Endodermal cell (in vitro differentiated cells): ENCODE measurements at places on chromosomes 5 and 9.

DNA sequence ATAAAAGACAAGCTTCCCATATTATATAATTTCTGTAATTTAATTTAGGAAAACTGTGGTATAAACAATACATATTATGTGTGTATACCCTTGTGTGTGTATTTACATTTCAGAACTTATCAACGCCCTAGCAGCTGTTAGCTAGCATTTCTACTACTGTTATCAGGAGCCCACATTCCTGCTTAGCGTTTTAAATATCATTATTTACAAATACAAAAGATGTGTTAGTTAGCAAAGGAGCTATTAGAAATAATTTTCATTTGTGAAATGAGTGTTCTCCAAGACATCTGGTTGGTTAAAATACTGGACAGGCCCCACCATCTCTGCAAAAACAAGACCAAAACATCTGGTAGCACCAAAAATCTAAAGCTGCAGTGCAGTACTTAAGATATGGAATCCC is 48.0 kb downstream of the EPB41L4A start:
- H3K27me3 ChIP-seq: peaks cover 9% of the 10 kb centered on the region
- H3K27ac ChIP-seq: no peak overlapping the region
- DNase-seq: no peak
- H3K4me1 ChIP-seq: no peaks in the 10 kb centered on the region
- no peak overlapping the region for H3K4me3 ChIP-seq

GRCh38 chr5:92659246-92659645 is 921.8 kb downstream of the NR2F1-AS1 start:
- no peak overlapping the region for H3K27ac ChIP-seq
- no peaks in the 10 kb centered on the region for H3K36me3 ChIP-seq
- H3K27me3 ChIP-seq: no peaks in the 10 kb centered on the region
- no peak overlapping the region for H3K4me3 ChIP-seq
- no peak for DNase-seq

- H3K27me3 ChIP-seq: no peaks in the 10 kb centered on the region
- H3K4me3 ChIP-seq: no peak overlapping the region
- no peaks in the 10 kb centered on the region for H3K36me3 ChIP-seq
- DNase-seq: no peak
Observed at GRCh38 chr5:57166276-57166675, 7.6 kb upstream of the GPBP1 start.

DNA sequence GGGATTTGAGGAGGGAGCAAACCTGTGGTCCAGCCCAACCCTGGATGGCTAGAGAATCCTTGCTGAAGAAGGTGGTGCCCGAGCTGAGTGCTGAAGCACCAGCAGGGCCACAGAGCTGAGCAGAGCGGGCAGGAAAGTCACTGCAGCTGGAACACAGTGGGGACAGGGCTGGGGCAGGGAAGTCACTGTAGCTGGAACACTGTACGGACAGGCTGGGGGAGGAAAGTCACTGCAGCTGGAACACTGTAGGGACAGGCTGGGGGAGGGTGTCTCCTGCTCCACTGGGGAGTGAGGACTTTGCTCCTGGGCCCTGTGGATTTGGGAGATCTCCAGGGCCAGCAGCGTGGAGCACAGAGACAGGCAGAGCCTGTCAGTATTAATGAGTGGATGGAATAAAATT is 9.0 kb upstream of the SUSD3 start:
- no peak for DNase-seq
- H3K27ac ChIP-seq: no peak overlapping the region
- H3K4me3 ChIP-seq: no peak overlapping the region

DNA sequence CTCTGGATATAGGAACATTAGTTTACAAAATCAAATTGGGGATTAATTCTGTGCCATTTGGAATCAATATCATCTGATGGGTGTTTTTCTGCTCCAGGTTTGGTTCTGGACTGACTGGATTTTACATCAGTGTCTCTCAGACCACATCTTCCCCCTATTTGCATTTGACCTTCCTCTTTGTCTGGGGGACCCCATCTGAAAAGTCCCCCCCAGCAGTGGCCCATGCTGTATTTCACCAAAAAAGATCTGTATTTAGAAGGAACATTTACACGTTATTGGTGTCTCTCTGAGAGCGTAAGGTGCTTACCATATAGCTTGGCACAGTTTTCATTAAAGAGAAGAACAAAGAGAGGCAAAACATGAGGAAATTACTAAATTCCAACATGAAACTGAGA is 215.6 kb upstream of the CLINT1 start:
- no peaks in the 10 kb centered on the region for H3K27me3 ChIP-seq
- H3K36me3 ChIP-seq: no peaks in the 10 kb centered on the region
- no peaks in the 10 kb centered on the region for H3K4me1 ChIP-seq
- no peak for DNase-seq

DNA sequence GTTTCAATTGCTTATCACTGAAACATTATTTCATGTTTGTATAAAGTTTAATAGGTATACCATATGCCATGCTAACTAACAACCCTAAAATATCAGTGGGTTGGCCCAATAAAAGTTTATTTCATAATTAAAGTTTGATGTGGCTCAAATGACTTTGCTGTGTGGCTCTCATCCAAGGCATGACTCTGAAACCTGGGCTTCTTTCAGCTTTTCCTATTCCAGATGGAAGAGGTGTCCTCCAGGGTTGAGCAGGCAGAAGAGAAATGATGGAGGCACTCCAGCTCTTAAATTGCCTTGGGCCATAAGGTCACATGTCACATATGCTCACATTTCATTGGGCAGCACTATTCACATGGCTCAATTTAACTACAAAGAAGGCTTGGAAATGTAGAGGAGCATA is 101.9 kb downstream of the MACIR start:
- H3K4me3 ChIP-seq: no peak overlapping the region
- H3K27me3 ChIP-seq: no peaks in the 10 kb centered on the region
- no peaks in the 10 kb centered on the region for H3K4me1 ChIP-seq
- H3K27ac ChIP-seq: no peak overlapping the region
- H3K36me3 ChIP-seq: no peaks in the 10 kb centered on the region

- H3K4me3 ChIP-seq: no peak overlapping the region
- no peak for DNase-seq
- no peaks in the 10 kb centered on the region for H3K36me3 ChIP-seq
- peaks cover 3% of the 10 kb centered on the region for H3K4me1 ChIP-seq
- H3K27me3 ChIP-seq: no peaks in the 10 kb centered on the region
- no peak overlapping the region for H3K27ac ChIP-seq
Observed at GRCh38 chr9:75438716-75439115, 350.4 kb downstream of the OSTF1 start.

DNA sequence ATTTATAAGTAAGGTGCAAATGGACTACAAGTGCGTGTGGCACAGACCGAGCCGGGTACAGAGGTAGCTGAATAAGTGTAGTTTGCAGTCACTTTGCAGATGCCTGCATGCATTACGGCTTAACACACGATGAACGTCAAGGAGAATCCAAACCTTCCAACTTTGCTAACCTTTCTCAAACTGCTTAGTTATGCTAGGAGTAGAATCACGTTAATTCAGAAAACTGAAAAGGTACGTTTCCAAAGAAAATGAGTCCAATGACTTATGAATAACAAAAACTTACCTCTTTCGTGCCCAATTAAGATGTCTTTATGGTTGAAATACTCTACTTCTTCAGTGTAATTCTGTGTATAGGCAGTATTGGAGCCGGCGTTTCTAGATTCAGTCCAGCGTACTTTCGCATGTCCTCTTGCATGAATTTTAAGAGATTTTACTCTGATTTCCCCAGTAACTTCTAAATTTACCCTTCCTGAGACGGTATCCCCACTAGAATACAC is 539 bp downstream of the ARRDC3 start:
- no peaks in the 10 kb centered on the region for H3K4me1 ChIP-seq
- peak overlapping the region; percentile 96 for H3K27ac ChIP-seq
- H3K27me3 ChIP-seq: no peaks in the 10 kb centered on the region
- peaks cover 13% of the 10 kb centered on the region for H3K36me3 ChIP-seq
- peak overlapping the region; percentile 95 for H3K4me3 ChIP-seq

DNA sequence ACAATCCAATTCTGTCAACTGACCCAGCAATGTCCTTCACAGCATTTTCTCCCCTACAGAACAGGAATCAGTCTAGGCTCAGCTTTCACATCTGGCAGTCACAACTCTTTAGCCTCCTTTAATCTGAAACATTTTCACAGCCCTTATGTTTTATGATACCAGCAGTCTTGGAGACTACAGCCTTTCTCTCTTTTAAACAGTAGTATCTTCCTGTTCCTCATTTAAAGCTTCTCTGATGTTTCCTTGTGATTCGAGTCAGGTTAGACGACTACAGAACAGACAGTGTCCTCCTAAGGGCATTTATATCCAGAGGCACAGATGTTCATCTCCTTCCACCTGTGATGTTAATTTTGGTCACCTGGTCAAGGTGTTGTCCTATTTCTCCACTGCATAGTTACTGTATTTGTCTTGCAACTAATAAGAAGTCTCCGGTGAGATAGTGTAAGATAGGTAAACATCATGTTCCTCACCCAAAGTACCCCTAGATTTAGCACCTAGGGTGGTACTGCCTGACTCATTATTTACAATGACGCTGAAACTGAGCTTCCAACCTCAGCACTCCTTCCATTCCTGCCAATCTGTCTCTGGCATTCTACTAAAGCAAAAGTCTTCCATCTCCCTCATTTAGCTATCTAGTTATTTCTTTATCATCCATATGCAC is 20.7 kb downstream of the TTC39B start:
- peaks cover 3% of the 10 kb centered on the region for H3K4me1 ChIP-seq
- peaks cover 33% of the 10 kb centered on the region for H3K36me3 ChIP-seq
- peak overlapping the region; percentile 58 for H3K4me3 ChIP-seq
- no peak overlapping the region for H3K27ac ChIP-seq
- no peaks in the 10 kb centered on the region for H3K27me3 ChIP-seq
- no peak for DNase-seq

- no peaks in the 10 kb centered on the region for H3K36me3 ChIP-seq
- no peak overlapping the region for H3K27ac ChIP-seq
- DNase-seq: peak; percentile 12
- H3K4me3 ChIP-seq: no peak overlapping the region
Observed at GRCh38 chr9:38373679-38374078, 18.8 kb upstream of the ALDH1B1 start.

DNA sequence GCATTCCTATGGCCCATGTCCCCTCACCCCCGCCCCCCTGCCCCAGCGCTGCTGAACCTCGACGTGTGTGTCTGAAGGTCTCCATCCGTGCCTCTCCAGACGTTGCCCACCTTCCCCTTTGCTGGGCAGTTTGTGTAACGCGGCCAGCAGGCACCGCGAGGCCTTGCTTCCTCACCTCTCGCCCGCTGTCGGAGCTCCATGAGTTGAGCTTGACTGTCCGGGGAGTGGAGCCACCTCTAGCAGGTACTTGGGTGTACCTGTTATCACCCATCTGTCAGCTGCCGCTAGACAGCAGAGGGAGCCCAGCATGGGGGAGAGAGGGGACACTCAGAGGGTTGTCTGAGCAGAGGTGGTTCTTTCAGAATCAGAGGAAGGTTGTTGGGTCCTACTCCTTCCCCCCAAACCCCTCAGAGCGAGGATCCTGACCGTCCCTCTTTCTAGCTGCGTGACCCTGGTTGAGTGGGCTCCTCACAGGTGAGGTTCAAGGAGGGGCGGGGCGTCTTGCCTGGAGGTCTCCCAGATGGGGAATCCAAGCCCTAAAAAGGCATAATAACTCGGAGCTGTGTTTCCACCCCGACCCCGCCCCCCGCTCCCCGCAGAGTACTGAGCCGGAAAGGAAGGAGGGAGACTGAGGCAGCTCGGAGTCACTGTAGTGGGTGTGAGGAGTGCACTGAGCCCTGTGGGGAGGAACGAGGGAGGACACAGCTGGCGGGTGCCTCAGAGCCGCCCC is 184.7 kb downstream of the C9orf50 start:
- no peaks in the 10 kb centered on the region for H3K4me1 ChIP-seq
- no peak overlapping the region for H3K27ac ChIP-seq
- H3K36me3 ChIP-seq: no peaks in the 10 kb centered on the region
- peaks cover 34% of the 10 kb centered on the region for H3K27me3 ChIP-seq

DNA sequence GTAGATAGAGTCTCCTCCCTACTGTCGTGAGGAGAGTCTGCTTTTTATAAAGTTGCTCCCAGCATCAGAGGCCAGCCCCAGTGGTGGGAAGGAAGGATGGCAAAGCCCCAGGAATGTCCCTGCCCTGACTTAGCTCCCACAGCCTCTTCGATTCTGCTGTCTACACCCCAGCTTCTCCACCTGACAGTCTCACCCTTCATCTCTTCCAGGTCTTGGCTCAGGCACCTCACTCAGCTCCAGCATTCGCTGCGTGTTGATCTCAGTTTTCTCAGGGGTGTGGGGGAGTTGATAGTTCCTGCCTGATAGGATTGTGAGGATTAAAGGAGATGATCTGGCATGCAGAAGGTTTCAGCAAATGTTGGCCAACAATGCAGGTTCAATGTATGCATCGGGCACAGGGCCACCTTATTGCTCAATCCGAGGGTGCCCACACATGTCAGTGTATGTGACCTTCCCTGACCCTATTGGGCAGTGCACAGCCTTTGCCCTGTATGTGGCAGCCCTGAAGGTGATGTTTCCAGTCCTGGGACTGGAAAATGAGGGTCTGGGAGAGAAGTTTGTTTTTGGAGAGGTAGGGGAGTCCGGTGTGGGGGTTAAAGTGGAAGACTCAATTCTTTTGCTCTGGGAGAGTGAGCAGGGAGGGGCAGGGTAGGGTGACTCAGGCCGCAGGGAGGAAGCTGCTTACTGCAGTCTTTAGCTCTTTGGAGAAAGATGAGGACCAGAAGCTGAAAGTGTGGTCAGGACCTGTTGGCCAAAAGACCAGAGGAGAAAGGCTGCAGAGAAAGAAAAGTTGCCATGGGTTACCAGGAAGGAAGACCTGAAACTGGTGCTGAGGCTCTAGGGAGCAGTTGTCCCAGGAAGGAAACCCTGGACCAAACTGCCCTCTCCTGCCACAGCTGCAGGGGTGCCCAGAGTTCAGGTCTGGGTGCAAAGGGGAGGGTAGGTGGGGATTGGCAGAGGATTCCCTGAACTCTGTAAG is 153.2 kb downstream of the MACROH2A1 start:
- H3K4me1 ChIP-seq: peaks cover 21% of the 10 kb centered on the region
- H3K4me3 ChIP-seq: no peak overlapping the region
- H3K27ac ChIP-seq: no peak overlapping the region
- H3K27me3 ChIP-seq: peaks cover 8% of the 10 kb centered on the region
- no peaks in the 10 kb centered on the region for H3K36me3 ChIP-seq

- no peak for DNase-seq
- H3K4me3 ChIP-seq: no peak overlapping the region
- H3K27ac ChIP-seq: no peak overlapping the region
- no peaks in the 10 kb centered on the region for H3K27me3 ChIP-seq
Observed at GRCh38 chr5:142878638-142879037, 108.5 kb downstream of the ARHGAP26 start.

- DNase-seq: peak; percentile 26
- no peaks in the 10 kb centered on the region for H3K4me1 ChIP-seq
- no peak overlapping the region for H3K27ac ChIP-seq
Observed at GRCh38 chr5:305459-305858, 16.1 kb upstream of the AHRR start.

DNA sequence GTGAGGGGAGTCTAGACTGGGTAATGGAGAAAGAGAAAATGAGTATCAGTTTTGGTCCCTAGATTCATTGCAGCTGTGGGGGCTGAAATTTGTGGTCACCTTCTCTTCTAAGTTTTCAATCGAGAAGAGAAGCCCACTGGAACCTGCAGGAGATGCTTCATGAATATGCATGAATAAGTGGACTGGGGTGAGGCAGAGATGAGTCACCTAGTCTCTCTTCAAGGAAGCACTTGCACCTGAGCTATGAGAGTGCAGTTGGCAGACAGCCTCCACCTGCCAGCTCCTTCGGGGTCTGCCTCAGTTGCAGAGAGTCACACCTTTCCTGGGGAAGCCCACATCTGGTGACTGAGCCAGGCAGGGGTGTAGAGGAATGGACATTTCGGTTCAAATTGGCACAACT is 69.1 kb downstream of the ZNF366 start:
- no peak overlapping the region for H3K4me3 ChIP-seq
- DNase-seq: no peak
- no peaks in the 10 kb centered on the region for H3K4me1 ChIP-seq
- no peaks in the 10 kb centered on the region for H3K36me3 ChIP-seq

- H3K27me3 ChIP-seq: peaks cover 19% of the 10 kb centered on the region
- no peak overlapping the region for H3K27ac ChIP-seq
- DNase-seq: no peak
- H3K4me1 ChIP-seq: no peaks in the 10 kb centered on the region
Observed at GRCh38 chr5:89265511-89266179, 382.7 kb upstream of the MEF2C start.
